Osteoblast (primary cell): ENCODE measurements at places on chromosomes 1 and 21. TPM values are rescaled to one million over a fixed set of nuclear protein-coding genes. Genes with fewer than 3 reads are reported as not detected.

DNA sequence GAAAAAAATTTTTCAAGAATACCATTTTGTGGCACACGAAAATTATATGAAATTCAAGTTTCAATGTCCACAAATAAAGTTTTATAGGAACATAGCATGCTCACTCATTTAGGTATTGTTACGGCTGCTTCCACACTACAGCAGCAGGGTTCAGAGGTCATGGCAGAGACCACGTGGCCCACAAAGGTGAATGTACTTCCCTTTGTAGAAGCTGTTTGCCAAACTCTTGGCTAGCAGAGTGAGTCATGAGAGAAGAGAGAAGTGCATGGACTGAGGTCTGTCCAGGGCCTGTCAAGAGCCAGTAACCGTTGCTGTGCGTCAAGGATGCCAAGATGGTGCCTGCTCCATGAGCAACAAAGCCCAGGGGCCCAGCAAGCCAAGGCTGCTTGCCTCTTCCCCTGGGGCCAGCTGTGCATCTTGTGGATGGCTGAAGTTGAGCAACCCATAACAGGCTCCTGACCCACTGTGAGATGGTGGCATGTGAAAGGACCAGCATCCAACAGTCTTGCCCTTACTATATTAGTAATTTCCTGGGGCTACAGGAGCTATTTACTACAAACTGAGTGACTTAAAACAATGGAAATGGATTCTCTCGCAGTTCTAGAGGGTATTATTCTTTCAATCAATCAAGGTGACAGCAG, 64.8 kb upstream of the ATP5PO start:
- DNase-seq, result no peak

GRCh38 chr1:167543199-167543990, 10.2 kb downstream of the CREG1 start:
- no peak for DNase-seq

- no peak for DNase-seq
Observed at GRCh38 chr21:42398436-42399028, 2.7 kb upstream of the TMPRSS3 start.

- DNase-seq, result peak; percentile 74
Observed at GRCh38 chr1:46673749-46674182, 2.1 kb downstream of the TEX38 start.

DNA sequence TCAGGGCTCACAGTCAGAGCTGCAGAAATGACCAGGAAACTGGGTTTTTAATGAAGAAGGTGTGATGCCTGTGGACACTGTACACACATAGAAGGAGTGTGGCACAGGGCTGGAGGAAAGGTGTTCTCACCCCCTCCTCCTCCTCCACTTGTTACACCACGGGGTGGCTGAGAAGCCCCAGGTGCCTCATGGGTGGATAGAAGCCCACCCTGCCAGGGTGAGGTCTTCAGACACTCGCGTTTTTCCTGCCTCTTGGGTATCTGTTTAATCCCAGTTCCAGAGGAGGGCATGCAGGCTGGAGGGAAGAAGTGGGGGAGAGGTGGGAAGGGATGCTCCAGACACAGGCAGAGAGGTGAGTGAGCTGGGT, 9.7 kb upstream of the LAD1 start:
- peak; percentile 17 for DNase-seq

GRCh38 chr1:244011786-244012185, 39.3 kb upstream of the ZBTB18 start:
- DNase-seq, result no peak

DNA sequence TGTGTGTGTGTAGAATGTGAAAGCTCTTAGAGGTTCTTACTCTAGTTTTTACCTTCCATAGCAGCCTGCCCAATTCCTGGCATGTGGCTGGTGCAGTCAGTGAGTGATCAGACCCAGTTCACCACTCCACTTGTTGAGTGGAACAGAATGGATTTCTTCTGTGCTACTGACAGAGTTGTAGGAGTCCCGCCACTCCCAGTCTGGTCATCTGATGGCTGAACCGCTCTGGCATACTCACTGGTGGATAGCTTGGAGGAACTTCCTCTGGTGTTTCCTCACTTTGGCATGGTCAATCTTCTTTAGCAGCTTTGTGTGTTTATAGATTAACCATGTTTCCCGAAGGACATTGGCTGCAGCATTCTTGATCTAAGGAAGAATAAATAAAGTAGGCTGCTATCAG, 106.7 kb upstream of the ADAR start:
- peak; percentile 71 for DNase-seq

- peak; percentile 87 for DNase-seq
Observed at GRCh38 chr1:228367798-228368791, 38.5 kb downstream of the TRIM11 start.

- DNase-seq, result no peak
Observed at GRCh38 chr1:159012495-159012894, 2.8 kb downstream of the IFI16 start.

DNA sequence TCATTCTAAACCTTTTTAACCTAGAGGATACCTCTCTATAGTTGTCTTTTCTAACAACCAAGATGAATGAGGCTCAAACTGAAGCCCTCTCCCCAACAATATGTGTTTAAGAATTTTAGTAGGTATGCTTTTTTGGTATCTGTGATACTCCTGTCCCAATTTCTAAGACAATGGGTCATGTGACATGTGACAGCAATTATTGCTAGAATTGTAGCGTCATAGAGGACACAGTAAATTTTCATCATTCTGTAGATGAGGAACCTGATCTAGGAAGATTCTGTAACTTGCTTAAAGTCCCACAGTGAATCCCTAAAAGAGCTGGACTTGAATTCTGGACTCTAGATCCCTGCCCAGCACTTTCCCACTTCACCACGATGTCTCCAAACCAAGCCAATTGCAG, 11.6 kb upstream of the CASQ1 start:
- no peak for DNase-seq

GRCh38 chr1:9244501-9245229, 10.1 kb downstream of the H6PD start:
- peak; percentile 73 for DNase-seq

DNA sequence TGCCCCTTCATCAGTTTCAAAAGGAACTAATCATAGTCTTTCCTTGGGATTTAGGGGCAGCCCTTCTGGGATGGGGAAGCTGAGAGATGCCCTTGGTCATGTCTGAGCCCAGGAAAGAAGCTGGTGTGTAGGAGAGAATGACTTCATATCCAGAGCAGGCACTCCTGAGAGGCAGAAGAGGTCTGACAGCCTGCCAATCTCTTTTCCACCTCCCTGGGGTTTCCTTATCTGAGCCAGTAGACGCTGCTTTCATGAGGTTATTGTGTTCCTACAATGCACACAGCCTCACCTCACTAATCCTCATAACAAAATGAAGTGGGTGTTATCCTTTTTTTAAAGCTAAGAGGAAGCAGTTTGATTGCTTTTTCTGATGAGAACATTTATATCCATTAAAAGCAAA, 14.1 kb downstream of the ROR1 start:
- DNase-seq, result no peak

GRCh38 chr1:36737767-36738166, 255.1 kb upstream of the CSF3R start:
- no peak for DNase-seq

DNA sequence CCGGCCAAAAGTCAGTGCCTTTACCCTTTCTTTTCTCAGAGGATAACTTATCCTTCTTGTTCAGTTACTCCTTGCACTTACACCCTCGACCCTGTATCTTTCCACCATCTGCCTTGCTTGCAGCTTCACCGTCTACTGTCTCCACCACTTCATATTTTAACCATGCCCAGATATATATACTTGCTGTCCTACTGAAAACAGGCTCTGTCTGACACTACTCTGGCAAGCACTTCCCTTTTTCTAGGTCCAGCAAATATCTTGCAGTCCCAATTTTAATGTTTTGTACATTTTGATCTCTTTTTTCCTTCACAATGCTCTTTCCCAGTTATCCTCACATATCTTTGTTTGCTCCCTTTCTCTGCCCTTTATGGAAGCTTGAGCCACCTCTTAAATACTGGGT, 308.6 kb downstream of the TPR start:
- DNase-seq, result no peak

DNA sequence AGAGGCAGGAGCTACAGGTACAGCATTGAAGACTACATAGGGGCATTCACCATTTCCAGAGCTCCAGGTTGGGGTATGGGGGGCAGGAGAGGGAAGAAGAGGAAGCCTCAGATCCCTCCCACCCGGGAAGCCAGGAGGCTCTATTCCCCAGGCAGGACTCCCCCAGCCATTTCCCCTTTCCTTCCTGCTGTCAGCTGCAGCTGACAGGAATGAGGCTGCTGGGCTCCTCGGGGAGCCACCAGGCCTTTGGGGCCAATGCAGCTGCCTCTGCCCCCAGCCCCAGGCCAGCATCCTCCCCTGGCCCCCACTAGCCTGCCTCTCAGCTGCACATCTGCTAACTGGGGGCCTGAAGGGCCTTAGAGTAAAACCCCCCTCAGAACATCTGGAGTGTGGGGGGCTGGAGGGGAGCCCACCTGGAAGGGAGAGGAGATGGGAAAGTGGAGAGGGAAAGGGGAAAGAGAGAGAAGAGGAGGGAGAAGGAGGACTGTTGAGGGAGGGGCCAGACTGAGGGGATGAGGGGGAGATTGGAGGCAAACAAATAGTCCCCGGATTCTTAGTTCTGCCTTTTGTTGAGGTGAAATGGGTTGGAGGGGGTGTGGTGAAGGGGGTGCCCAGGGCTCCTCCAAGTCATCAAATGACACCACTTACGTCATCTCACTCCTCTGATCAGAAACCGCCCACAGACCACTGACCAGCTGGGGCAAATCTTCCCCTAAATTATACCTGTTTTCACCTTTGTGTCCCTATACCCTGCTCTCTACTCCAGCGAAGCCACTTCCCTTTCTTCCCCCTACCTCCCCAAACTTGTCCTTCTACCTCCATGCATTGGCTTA, 58.0 kb downstream of the LGR6 start:
- no peak for DNase-seq

DNA sequence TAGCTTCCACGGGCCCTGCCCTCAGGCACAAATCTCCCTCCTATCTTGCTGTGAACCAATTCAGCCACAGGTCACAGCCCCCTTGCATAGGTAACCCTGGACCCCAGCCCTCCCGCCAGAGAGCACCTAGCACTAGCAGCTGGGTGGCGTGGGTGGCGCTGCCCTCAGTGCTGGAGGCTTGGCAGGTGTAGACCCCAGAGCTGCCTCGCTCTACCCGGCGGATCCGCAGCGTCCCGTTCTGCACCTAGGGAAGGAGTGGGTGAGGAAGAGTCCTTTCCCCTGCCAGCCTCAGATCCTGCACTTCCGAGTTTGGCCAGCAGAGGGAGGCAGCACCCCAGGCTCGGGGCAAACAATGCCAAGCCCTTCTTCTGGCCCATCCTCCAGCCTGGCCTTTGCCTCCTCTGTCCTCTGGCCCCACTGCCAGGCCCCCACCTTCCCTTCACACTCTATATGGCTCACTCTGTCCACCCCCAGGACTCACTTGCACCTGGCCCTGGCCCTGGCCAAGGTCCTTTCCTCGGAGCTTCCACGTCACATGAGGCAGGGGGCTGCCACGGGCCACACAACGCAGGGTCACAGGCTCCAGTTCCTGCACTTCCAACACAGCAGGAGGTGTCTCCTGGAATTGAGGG, 9.0 kb downstream of the IGSF9 start:
- peak; percentile 98 for DNase-seq

DNA sequence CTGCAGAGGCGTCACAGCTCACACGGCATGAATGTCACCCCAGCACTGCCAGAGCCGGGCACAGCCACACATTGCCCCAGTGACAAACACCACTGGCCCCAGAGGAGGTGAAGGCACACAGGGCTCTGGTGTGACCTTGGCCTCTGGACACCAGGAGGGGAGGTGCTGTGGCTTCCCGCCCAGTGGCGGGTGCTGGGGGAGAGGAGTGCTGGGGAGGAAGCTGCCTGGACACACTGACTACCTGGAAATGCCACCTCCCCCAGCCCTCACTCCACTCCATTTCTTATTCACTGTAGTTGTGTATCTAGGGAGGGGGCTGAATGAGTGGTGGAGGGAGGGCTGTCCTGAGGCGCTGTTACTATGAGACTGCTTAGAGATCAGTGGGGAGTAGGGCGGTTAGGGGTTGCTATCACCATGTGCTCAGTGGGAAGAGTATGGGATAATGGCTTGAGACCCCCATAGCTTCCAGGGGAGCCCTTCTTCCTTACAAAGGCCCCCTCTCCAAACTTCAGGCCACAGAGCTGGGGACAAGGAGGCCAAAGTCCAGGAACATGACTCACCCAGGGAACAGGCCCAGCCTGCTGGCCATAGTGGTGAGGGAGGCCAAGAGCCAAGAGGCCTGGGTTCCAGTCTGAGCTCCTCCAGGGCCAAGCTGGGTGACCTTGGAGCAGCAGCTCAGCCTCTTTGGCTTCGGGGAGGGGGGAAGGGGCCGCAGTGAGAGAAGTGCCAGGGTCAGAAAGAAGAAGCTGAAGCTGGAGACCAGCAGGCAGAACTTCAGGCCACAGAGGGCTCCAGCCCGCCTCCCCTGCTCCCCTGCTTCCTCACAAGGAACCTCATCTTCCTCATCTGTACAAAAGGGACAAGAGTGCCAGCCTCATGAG, 40.1 kb downstream of the AHDC1 start:
- DNase-seq, result peak; percentile 99

- peak; percentile 91 for DNase-seq
Observed at GRCh38 chr1:235917267-235917811, 50.6 kb upstream of the LYST start.

GRCh38 chr1:20343149-20343937, 52.7 kb downstream of the VWA5B1 start:
- DNase-seq, result peak; percentile 73

DNA sequence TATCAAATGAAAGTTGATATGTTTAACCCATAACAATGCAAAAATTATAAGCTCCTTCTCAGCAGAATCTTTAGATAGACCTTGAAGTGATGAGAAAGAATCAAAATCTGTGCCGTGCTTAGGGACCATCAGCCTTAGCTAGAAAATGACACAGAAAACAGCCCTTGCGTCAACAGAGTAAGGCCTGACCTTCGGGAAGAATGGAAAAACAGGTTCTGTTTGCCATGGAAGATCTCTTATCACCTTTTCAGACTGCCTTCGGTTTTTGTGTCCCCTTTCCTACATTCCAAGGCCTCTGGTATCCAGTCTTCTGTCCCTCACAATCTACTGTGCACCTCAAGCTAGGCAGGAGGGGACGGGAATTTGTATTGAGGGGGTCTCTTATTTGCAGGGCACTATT, 37.6 kb upstream of the DPT start:
- DNase-seq, result no peak

The FAM177B gene
- not detected in 2 replicates for total RNA-seq

The SLC9C2 gene
- total RNA-seq, result not detected in 2 replicates

The TCP10L gene
- 0.72 TPM in 1 of 2 replicates, not detected in the other for total RNA-seq

The DNASE2B gene
- not detected in 2 replicates for total RNA-seq

The ATP8B2 gene
- 146 and 162 TPM in 2 replicates for total RNA-seq
